ENCODE measurements at places on chromosomes 6 and 20. TPM values are rescaled to one million over a fixed set of nuclear protein-coding genes. Genes with fewer than 3 reads are reported as not detected.

The TAGAP gene
- polyA plus RNA-seq, result 131 TPM

The SLC17A2 gene
- polyA plus RNA-seq, result not detected

The IMPG1 gene
- polyA plus RNA-seq, result not detected

The FAM210B gene
- 33.0 TPM for polyA plus RNA-seq

The PGBD1 gene
- polyA plus RNA-seq, result 0.09 TPM

DNA sequence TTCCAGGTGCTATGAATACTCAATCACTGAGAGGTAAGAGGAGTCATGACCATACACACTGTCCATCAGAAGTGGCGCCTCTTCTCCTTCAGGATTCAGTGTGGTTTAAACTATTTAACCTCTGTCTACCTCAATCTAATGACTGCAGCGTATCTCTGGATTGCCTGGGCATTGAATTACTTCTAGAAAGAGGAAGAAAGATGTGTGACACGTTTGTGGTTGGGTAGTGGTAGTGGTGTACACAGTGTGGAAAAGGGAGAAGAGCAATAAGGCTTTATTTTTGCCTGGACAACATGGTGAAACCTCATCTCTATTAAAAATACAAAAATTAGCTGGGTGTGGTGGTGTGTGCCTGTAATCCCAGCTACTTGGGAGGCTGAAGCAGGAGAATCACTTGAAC is 38.0 kb upstream of the ECHDC1 start:
- DNase-seq, result no peak

- DNase-seq, result no peak
Measured at GRCh38 chr6:112014483-112014882, 39.4 kb upstream of the CCN6 start.

- DNase-seq, result peak; percentile 100
Measured at GRCh38 chr20:41028359-41029149, at the start of gene TOP1. Gene TOP1, plus strand, starts transcription at chr20:41028822. Its CDS starts 246 bp downstream, at chr20:41029068.

DNA sequence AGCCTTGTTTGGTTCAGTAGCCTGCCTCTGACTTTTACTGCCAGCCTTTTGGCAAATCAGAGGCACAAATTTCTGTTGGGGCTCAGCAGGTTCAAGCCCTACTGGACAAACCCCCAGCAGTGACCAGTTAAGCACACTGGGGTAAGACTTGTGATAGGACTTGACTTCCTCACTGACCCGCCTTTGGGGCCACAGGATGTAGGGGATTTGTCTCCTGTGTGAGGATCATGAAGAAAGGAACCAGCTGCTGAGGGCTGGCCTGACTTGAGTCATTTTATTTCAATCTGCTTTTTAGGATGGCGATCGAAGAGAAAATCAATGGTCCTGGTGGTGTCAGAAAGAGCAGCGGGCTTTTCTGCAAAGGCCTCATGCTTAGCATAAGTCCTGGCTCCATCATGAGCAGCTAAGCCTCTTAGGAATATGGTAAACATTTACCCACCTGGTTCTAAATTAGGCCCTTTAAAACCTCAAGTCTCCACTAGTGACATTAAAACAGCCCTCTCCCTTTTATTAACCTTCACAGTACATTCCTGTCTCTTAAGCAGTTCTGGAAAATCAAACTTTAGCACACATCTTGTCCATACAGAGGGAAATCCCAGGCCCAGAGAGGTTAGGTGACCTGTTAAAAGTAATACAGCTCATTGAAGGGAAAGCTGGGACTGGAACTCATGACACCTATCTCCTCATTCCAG is 16.6 kb downstream of the CHMP4B start:
- DNase-seq, result no peak

DNA sequence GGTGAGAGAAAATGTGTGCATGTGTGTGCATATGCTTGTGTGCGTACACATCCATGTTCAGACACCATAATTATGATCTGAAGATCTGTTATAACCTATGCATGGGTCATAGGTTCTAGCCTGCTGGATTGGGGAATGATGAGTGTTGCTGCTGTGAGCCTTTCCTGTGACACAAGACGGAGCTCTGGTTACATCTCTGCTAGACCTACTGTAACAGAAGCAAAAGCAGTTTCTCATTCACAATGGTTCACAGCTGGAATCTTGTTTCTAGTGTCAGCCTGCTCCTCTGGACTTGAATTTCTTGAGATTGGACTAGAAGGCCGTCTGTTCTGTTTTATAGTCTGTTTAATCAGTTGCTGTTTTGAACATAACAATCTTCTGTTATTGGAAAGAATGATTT is 40.1 kb downstream of the DEFB114 start:
- DNase-seq, result no peak

DNA sequence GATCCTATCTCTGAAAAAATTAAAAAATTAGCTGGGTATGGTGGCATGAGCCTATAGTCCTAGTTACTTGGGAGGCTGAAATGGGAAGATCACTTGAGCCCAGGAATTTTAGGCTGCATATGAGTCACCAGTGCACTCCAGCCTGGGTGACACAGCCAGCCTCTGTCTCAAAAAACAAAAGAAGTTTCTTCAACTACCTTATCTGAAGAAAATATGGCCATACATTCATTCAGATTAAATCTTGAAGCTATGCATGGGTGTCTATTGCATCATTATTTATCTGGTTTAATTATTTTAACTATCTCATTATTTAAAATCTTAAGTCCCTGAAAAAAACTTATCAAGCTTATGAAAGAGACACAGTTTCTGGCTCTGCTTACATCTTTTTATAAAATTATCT is 204.1 kb downstream of the SIM1 start:
- DNase-seq, result no peak

GRCh38 chr6:124927806-124928205 is 34.4 kb upstream of the RNF217 start:
- no peak for DNase-seq

DNA sequence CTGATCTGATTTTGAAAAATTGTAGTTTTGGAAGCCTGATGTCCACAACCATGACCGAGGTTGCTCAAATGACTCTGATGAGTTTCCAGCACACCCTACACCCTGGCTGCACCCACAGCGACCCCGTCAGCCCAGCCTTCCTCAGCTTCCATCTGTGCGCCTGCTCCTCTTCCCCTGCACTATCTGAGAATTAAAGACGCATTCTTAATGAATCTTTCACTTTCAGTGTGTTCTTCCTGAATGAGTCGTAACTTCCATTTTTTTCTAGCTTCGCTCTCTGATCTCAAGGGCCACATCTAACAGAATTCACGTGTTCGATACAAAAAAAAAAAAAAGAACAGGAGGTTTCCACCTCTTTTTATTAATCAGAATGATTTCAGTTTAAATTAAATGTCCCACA is 21.3 kb upstream of the RREB1 start:
- no peak for DNase-seq

DNA sequence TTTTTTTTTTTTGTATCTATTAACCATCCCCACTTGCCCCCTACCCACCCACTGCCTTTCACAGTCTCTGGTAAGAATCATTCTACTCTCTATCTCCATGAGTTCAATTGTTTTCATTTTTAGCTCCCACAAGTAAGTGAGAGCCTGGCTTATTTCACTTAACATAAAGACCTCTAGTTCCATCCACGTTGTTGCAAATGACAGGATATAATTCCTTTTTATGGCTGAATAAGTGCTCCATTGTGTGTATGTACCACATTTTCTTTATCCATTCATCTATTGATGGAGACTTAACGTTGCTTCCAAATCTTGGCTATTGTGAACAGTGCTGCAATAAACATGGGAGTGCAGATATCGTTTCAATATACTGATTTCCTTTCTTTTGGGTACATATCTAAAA is 328.5 kb downstream of the BTBD9 start:
- no peak for DNase-seq

DNA sequence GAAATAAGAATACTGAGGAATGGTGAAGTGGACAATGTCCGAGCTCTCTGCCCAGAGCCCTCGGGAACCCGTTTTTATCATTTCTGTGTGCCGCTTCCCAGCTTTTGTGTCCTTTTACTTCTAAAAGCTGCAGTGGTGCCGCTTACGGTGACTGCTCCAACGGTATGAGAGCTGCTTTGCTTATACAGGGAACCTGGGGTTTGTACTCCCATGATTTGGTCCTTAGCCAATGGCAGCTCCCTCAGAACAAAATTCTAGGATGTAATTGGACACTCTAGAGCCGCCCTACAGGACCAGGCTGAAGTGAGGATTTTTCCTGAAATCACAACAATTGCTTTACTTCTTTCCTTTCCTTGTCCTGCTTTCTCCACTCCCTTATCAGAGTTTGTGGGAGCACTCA is 24.2 kb upstream of the PCSK2 start:
- no peak for DNase-seq

DNA sequence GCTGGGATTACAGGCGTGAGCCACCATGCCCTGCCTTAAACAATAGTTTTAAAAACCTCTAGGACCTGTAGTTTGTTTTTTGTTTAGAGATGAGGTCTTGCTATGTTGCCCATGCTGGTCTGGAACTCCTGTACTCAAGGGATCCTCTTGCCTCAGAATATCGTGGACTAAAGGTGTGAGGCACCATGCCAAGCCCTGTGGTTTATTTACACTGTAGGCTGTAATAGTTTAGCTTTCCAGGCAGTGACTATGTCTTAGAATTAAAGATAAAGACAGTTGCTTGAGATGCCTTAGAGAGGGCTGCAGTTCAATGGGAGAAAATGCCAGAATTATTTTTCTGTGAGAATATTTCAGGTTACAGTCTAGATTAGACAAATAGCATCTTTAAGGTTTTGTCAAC is 72.9 kb downstream of the SGK1 start:
- DNase-seq, result no peak

DNA sequence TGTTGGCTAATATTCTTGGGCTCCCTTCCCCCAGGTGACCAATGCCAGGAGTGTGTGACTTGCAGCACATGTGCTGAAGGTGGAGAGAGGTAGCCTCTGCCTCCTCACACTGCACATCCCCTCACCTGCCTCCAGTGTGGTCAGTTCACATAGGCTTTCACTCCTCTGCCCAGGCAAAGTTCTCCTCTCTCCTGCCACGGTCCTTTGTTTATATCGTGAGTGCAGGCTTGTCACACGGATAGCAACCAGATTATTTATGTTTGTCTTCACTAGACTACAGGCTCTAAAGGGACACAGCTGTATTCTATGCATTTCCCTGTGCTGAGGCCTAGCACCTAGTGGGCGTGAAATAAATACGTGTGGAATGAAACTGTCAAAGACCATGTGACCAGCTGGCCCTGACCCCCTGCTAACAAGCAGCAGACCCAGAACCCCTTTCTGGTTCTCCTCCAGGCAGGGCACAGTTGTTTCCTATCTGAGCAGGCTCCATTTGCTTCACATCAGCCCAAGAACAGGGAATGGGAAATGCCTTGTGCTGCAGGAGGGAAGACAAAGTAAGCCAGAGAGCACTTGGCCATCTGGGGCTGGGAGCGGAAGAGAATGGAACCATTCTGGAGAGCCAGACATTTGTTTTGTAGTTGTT is 42.3 kb downstream of the UNC5CL start:
- no peak for DNase-seq

DNA sequence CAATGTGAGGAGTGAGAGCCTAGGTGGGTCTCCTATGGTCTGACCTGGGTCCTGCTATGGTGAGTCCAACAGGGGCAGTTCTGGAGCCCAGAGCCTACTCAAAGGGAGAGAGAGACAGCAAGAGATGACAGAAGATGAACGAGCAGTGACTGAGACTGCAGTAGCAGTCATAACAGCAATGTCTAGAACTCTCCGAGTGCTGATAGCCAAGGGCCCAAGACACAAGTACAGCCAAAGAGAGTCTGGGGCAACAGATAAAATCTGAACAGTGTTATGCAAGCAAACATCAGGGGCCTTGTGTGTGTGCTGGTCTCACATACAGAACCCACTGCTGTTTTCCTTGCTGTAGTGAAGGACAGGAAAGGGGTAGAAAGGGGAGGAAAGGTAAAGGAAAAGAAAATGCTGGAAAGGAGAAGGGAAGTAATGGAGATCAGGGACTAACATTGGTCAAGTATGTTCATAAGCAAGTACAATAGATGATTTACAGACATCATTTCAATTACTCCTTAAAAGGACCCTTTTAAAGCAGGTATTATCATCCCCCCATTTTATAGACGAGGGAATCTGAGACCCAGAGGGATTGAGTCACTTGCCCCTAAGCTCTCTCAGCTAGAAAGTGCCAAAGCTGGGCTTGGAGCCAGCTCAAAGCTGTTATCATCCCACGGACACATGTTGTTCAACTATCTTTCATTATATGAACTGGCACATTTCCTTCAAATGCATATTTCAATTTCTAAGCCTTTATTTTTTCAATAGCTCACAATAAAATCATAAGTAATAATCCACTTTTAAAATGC is 182.3 kb upstream of the RAB32 start:
- no peak for DNase-seq

DNA sequence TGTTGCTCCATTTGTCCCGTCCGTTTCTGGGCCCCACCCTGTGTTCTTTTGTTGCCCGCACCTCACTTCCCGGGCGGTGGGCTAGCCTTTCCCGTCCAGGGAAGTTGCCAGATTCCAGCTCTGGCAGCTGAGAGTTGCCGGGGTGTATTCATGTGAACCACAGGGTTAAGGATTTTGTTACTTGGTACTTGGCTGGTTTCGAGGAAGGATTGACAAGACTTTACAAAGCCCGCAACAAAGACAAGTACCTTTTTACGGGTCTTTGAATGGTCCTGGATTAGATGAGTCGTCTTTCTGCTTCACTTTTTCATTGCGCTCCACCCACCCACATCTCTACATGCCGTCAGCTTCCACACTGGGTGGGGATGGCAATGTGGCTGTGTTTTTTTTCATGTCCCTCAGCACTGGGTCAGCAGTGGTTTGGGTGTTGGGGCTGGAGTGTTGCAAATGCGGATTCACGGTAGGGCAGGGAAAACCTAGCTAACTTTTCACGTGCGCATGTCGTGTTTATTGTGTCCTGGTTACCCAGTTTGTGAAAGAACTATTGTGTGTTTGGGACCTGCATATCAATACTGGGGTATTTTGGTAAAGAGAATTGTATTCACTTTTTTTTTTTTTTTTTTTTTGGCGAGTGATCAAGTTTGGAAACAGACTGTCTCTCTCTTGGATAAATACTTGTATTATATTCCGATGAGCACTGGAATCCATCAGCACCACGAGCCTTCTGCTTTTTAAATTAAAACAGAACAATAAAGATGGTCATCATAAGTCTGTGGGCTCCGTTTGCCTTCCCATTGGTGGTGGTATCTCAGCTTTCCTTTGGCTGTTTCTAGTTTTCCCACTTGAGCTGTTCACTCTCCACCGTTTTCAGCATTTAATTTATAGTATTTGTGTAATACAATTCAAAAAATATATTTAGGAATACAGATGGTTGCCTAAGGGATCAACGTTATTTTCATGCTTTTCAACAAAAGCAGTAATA is 1.2 kb downstream of the DUSP22 start:
- DNase-seq, result no peak

DNA sequence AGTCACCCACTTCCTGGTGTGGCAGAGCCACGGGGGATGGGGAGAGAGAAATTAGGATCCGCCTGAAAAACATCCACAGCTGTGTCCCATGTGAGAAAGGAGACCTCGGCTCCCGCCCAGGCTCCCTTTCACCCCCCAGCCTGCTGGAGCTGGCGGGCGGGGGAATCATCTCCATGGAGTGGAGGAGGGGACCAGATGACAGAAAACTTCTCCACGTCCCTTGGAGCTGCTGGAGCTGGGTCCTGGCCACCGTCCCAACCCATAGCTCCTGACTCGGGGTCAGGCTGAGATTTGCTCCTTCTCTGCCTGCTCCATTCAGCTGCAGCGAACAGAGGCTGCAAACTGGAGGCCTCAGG is 113.8 kb downstream of the CEBPB start:
- DNase-seq, result no peak

Measured in CD4-positive, CD25-positive, alpha-beta regulatory T cell (primary cell).